Activated T-helper 1 cell treated with anti-CD3 and anti-CD28 coated beads, Interleukin-2, amount 50 U/mL, for 16 hours (primary cell): ENCODE measurements at places on chromosomes 2 and 18.

DNA sequence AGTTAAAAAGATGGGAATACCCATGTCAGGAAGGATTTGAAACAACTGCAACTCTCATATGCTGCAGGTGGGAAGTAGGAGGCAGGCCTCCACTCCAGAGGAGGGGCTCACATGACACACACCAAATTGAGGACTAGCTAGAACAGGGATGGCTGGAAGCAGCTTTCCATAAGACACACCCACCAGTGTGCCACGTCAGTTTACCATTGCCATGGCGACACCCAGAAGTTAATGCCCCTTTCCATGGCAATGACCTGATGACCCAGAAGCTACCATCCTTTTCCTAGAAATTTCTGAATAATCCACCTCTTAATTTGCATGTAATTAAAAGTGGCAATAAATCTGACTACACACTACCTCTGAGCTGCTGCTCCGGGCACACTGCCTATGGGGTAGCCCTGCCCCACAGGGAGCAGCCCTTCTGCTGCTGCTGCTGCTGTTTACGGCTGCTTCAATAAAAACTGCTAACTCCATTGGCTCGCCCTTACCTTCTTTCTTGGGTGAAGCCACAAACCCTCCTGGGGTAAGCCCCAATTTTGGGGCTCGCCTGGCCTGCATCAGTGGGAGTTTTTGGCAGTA, 89.4 kb downstream of the RRM2 start:
- DNase-seq: no peak

- no peak for DNase-seq
Observed at GRCh38 chr2:236848501-236848900, 237.2 kb upstream of the COPS8 start.

DNA sequence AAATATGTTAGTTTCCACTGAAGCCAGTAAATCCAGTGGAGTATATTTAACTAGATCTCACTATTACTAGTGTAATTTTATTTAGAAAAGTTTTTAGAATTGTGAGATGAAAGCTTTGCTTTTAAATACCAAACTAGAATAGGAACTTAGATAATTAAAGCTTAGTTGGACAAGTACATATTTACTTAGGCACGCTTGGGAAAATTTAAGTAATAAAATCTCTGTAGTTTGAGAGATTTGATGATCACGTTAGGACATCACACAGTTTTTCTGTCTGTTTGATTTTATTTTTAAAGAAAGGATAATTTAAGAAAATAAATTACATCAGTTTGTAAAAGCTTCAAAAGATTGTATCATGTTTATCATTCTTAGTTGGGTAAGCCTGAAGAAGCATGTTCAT, 140.8 kb upstream of the IL1R2 start:
- DNase-seq: no peak

- DNase-seq: no peak
Observed at GRCh38 chr2:8641301-8641965, 40.4 kb upstream of the ID2 start.

DNA sequence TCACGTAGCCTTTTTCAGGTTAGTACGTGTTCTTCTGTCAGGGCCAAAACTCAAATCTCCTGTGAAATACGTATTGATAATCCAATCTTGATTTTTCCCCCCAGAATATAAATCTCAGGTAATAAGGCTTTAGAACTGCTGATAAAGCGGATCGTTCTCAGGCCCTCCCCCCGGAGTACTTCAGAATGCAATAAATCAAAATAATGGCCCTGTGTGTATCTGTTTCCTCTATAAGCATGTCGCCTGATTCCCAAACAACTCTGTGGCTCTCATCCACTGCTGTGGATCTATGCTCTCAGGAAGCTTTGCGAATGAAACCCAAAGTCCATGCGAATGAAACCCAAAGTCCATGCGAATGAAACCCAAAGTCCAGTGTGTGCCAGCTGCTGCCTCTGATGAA, 49.4 kb downstream of the IMPA2 start:
- no peak for DNase-seq

GRCh38 chr2:209314653-209315052, 109.2 kb upstream of the MAP2 start:
- no peak for DNase-seq

GRCh38 chr2:74577448-74577847, 22.9 kb downstream of the DOK1 start:
- no peak for DNase-seq

GRCh38 chr2:28407976-28408690, 15.5 kb downstream of the FOSL2 start:
- no peak for DNase-seq

DNA sequence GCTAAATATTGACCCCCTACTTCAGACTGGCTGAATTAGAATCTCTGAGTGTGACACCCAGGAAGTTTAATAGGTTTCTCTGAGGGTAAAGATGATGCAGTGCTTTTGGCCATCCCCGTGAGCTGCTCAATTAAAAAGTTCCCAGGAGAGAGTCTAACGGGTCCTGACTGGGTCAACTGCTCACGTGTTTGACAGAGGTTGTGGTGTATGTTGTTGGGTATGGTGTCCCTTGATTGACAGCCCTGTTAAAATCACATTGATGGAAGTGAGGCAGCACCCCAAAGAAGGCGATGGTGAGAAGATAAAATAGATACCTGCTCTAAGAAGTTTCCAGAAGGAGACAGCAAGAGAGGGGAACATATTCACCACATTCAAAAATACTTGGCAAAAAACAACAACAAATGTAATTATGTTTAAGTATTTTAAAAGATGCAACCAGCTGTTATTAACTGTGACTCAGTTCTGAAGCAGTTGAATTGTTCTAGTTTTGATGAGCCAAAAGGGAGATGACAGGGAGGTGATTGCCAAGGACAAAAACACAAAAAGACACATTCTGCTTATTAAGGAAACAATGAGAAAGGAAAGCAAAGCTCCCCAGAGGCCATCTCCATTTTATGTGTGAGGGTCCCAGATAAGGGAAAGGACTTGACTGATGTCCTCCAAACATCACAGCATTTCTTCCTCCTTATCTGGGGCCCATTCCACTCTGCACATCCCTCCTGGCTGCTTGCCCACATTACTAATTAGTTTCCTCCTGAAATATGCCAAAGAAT, 11.5 kb upstream of the GMCL1 start:
- no peak for DNase-seq

DNA sequence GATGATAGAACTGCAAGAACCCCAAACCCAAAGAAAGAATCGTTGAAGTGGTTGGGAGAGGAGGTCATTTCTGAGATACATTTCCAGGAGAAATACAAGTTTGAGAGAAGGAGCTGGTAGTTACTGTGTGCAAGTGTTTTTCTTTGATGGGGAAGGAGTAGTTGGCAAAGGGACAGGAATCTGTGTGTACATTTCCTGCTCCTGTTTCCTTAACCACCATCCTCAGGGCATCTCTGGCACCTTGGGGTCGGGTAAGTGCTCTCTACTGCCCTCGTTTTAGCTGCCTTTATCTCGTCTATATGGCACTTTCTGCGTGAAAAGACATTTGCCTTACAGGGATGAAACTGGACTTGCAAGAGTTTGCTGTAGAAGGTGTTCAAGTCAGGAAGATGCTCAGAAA, 27.3 kb downstream of the CDC42EP3 start:
- no peak for DNase-seq

- DNase-seq: no peak
Observed at GRCh38 chr2:212249451-212249850, 289.2 kb downstream of the ERBB4 start.

- DNase-seq: no peak
Observed at GRCh38 chr2:116706396-116706795, 1108.1 kb upstream of the DDX18 start.

DNA sequence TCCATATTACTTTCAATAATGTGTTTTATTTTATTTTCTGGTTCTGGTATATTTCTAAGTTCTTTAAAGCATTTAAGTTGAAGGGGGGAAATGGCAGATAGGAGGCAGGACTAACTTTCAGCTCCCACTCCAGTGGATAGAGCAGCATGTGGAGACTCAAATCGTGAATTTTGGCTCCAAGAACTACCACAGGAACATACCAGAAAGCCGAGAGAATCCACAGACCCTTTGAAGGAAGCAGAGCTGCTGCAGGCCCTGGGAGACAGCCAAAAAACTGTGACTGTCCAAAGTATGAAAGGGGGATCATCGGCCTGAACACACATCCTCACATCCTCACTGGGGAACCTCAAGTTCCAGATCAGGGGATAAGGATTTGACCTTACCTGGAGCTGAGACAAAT, 207.6 kb upstream of the VWC2L start:
- DNase-seq: no peak

DNA sequence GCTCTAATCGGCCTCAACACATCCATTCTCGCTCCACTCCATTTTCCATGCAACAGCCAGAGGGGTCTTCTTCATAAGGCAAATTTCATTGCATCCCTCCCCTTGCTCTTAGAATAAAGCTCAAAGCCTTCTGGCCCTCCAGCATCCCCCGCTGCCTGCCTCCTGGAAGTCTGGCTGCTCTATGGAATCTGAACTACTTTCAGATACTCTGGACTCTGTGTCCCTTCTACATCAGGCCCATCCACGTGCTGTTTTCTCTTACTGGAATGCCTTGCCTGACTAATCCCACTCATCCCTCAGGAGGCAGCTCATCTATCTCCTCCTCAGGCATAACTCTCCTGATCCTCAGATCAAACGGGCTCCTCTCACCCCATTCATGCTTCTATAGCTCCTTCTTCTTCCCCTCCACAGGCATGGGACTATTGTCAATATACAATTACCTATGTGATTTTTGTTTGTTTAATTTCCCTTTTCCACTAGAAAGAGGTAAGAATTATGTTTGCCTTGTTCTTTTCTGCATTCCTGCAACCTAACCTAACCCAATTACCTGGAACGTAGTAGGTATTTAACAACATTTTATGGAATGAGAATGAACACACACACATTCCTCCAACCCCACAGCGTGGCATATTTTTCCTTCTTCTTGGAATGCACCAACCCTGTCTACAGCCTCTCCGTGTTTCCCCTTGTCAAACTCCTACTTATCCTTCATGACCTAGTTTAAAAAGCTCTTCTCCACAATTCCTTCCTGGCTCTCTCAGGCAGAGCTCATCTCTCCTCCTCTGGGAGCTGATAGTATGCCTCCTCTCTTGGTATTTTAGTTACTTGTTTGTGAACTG, 49.5 kb downstream of the LBH start:
- DNase-seq: no peak

- DNase-seq: no peak
Observed at GRCh38 chr2:122866095-122866494, 1110.6 kb downstream of the TSN start.

GRCh38 chr2:54411801-54412354, 44.2 kb upstream of the SPTBN1 start:
- no peak for DNase-seq

GRCh38 chr18:37403788-37404187, 161.8 kb downstream of the CELF4 start:
- DNase-seq: no peak

DNA sequence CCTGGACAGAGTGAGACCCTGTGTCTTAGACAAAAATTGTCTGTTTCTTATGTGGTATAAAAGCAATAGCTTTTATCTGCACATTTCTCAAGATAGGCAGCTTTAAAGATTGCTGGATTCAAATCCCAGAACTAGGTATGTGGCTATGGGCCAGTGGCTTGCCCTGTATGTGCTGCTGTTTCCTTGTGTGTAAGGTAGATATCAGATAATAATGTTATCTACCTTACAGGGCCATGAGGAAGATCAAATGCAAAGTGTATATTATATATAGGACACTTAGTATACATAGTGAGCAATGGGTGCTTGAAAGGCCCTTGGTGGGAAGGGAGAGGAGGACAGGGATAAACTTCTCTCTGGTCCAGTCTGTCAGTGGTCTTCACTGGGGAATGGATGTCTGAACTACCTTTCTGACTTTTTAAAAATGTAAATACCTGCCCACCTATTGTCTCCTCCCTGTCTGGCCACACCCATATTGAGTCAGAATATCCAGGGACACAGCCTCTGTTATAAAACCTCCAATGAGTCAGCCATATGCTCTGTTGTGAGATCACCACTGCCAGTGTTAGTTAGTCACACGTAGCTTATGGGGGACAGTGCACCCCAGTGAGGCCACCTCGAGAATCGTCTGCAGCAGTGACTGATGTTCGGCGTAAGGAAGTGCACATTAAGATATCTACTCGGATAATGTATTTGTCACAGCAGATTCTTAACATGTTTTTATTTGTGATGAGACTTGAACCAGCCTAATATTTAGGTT, 383.4 kb downstream of the PTPRM start:
- DNase-seq: no peak

GRCh38 chr2:210460322-210461227, 16.0 kb downstream of the LANCL1 start:
- no peak for DNase-seq
